ENCODE measurements at places on chromosomes 12 and 14.

GRCh38 chr12:71890475-71890874 lies 48.2 kb upstream of the TPH2 start:
- no peak for DNase-seq

- DNase-seq = no peak
Measured at GRCh38 chr12:56878010-56878339, 56.2 kb downstream of the SDR9C7 start.

DNA sequence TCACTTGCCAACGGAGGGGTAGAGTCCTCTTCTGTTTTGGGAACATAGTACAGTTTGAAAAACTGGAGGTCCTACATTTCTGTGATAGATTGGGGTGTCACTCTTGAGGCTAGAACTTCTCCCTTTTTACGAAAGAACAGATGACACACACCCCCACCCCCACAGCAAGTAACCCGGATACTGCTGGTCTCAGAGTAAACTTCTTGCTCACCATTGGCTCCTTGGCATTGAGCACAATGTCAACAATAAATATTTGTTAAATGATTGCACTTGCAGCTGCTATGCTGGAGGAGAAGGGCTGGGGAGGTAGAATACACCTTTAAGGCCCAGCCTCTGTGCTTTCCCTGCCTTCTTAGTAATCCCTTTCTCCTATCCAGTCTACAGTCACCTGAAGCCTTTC lies 149.8 kb downstream of the TGFB3 start:
- DNase-seq = peak; percentile 29

- peak; percentile 60 for DNase-seq
Measured at GRCh38 chr14:21734457-21735074, 60.9 kb upstream of the OR4E1 start.

DNA sequence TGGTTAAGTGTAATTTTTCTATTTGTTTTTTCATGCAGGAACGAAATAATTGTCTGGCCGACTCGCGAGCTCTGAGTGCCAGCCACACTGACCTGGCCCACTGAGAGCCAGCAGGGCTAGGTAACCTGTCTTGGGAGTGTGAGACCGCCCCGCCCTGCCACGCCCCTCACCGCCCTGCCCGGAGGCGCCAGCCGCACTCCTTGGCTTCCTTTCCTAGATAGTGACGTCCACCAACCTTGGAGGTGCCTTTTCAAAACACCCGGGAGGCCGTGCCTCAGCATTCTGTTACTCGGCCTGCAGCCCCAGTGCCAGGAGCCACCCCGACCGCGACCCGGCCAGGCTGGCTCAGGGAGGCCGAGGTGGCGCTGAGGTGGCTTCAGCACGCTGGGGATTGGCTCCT lies 21.7 kb downstream of the XRCC3 start:
- no peak for DNase-seq

GRCh38 chr14:96079066-96079465 lies 39.9 kb downstream of the C14orf132 start:
- no peak for DNase-seq

GRCh38 chr14:57831981-57832380 lies 33.9 kb downstream of the SLC35F4 start:
- DNase-seq = no peak

DNA sequence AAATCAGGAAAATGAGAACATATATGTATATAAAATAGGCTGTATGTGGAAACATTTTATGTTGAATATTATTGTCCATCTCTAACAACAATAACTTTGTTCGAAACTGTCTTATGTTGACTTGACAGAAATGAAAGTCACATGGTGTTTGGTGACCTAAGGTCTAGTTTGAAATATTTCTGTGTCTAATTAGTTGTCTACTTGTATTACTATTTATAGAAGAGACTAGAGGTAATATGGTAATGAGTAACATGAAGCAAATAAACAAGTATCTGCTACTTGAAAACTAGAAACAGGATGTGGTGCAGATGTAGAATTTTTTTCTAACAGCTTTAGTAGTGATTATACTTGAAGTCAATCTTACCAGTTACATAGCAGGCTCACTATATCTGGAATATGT lies 3.9 kb downstream of the GPHN start:
- no peak for DNase-seq

DNA sequence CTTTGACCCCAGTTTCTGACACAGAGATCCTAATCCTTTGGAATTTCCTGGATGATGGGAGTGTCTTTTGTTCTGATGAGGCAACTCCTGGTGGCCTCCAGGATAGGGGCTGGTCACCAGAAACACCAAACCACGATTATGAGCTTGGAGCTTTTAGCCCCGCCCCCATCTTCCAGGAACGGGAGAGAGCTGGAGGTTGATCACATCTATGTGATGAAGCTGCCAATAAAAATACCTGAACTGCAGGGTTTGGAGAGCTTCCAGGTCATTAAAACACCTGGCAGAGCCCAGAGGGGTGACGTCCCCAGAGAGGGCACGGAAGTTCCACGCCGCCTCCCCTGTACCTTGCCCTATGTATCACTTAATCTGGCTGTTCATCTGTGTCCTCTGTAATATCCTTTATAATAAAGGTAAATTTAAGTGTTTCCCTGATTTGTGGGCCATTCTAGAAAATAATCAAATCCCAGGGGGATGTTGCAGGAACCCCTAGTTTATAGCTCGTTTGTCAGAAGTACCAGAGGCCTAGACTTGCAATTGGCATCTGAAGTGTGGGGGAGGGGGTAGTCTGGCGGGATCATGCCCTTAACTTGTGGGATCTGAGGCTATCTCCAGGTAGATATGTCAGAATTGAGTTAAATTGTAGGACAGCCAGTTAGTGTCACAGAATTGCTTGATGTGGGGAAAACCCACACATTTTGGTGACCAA lies 21.2 kb downstream of the APPL2 start:
- DNase-seq = no peak

DNA sequence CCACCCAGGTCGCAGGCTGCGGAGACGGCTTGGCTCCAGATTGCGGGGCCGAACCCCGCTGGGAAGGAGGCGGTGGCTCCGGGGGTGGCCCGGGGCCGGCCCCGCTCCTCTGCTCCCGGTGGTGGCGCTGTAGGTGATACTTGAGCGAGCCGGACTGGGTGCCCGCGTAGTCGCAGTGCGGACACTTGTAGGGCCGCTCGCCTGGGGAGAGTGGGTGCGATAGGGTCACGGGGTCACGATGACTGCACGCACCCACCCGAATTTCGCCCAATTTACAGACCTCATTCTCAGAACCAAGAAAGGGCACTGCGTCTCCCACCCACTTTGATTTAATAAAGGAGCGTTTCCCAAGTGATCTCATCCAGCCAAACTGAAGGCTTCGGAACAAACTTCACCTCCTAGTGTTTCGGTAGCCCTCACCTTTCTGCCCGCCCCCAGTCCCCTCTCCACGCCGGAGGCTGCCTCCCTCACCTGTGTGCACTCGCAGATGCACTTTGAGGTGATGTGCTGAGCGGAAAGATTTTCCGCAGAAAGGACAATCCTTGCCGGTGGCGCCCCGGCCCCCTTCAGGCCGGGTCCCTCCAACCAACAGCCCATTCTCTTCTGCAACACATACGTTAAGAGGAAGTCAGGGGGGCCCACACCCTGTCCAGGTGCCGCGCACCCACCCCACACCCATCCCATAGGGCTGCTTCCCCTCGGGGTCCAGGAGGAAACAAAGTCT lies 7.4 kb downstream of the ZNF219 start:
- DNase-seq = no peak

DNA sequence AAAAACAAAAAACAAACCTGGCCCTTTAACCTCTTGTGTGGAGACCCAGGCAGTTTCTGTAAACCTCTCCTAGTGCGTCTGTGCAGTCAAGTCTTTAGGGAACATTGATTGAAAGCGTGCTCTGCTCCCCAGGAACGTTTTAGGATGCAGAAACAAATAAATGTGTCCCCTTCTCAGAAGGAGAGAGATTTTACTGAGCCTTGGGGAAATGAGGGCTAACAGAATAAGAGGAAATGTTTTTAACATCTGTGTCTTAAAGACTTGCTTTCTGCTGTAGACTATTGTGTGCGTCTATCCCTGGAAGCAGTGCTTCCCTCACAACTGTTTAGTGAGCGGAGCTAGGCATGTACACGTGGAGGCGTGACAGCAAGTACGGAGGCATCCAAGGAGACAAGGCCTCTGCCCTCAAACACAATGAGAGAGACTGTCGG lies 54.3 kb downstream of the TECPR2 start:
- no peak for DNase-seq

DNA sequence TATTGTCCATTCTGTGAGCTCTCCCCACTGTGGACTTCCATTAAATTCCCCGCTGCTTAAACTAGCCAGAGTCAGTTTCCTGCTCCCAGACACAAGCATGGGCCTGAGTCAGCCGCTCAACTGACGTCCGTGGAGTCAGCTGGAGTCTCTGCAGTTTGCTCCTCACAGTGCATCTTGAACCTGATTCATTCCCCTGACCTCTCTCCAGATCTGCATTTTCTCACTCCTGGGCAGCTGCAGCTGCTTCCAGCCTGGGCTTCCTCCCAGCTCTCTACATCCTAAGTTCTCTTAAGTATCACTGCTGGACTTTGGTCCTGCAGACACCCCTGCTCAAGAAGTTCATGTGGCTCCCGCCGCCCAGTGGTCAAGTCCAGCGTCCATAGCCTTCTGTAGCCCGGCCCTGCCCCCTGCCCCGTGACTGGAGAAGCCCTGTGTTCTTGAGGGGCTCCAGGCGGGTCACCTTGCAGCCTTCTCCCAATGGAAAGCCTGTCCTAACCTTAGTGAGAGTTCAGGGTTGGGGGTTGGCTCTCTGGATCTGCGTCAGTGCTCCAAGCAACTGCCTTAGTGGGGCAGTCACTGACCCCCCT lies 20.0 kb downstream of the NFKBIA start:
- peak; percentile 39 for DNase-seq

GRCh38 chr14:99576761-99577705 lies 27.0 kb downstream of the CCDC85C start:
- no peak for DNase-seq

GRCh38 chr12:42961395-42961794 lies 371.8 kb upstream of the PRICKLE1 start:
- DNase-seq = no peak

Data from inflammatory macrophage treated with lipopolysaccharide for 4 hours (primary cell).